ENCODE measurements at places on chromosomes 7 and 10. TPM values are rescaled to one million over a fixed set of nuclear protein-coding genes. Genes with fewer than 3 reads are reported as not detected.

DNA sequence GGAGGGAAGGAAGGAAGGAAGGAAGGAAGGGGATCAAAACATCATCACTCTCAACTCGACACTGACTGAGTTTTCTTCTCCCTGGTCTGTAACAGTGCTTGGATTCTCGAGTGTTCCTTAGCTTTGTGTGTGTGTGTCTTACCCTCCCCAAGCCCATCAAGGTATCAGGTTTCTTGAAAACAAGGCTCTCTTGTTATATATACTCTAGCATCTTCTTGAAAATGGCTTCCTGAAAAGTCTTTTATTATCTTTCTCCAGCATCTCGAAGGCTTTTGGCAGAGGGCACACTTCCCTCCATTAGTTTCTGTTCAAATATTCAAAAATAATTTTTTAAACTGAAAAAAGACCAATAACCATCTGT is 13.4 kb downstream of the SERPINE1 start:
- no peak for DNase-seq

GRCh38 chr7:29906200-29907022 is 83.2 kb downstream of the SCRN1 start:
- no peak for DNase-seq

- DNase-seq: peak; percentile 70
These were observed 539 bp upstream of the COX19 start for GRCh38 chr7:975702-976473.

- peak; percentile 37 for DNase-seq
These were observed 25.1 kb upstream of the LIMK1 start for GRCh38 chr7:74058486-74058885.

DNA sequence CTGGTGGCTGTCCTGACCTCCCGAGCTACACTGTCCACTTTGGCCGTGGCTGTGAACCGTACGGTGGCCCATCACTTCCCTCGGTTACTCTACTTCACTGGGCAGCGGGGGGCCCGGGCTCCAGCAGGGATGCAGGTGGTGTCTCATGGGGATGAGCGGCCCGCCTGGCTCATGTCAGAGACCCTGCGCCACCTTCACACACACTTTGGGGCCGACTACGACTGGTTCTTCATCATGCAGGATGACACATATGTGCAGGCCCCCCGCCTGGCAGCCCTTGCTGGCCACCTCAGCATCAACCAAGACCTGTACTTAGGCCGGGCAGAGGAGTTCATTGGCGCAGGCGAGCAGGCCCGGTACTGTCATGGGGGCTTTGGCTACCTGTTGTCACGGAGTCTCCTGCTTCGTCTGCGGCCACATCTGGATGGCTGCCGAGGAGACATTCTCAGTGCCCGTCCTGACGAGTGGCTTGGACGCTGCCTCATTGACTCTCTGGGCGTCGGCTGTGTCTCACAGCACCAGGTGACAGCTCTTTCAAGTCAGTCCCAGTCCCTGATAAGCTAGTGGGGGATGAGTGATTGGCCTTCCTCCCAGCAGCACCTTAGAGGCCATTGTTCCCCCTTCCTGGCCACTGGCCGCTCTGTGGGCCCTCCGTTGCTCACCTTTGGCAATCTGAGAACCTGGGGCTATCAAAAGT is 3.0 kb downstream of the CHPF2 start:
- no peak for DNase-seq

Gene H2BK1
- total RNA-seq: not detected

Gene COL26A1
- 0.58 TPM for total RNA-seq

Measured in upper lobe of right lung (tissue), 1 donor.